ENCODE measurements at places on chromosomes 12 and 14.

- no peak for DNase-seq
Observed at GRCh38 chr12:41959271-41959670, 185.4 kb downstream of the GXYLT1 start.

DNA sequence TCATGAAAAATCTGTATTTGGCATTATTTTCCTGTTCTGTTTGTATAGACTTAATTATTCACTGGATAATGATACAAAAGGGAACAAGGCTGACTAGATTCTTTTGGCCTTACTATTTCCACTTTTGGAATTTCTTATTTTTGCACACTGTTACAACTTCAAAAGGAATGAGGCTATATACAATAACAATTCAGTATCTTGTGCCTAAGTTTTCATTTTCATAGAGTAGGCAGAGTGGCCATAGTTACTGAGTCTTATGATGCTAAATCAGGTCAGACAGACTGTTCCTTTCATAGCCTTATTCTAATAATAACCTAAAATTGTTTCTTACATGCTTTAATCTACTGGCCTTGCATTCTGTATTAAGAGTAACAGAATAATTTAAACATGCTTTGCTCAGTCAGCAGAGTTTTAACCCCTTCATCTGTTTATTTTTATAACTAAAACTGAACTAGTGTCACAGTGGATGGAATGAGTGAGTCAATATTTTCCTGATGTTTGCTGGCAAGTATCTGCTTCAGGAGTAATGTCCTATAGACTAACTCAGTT lies 10.5 kb downstream of the TTC8 start:
- no peak for DNase-seq

DNA sequence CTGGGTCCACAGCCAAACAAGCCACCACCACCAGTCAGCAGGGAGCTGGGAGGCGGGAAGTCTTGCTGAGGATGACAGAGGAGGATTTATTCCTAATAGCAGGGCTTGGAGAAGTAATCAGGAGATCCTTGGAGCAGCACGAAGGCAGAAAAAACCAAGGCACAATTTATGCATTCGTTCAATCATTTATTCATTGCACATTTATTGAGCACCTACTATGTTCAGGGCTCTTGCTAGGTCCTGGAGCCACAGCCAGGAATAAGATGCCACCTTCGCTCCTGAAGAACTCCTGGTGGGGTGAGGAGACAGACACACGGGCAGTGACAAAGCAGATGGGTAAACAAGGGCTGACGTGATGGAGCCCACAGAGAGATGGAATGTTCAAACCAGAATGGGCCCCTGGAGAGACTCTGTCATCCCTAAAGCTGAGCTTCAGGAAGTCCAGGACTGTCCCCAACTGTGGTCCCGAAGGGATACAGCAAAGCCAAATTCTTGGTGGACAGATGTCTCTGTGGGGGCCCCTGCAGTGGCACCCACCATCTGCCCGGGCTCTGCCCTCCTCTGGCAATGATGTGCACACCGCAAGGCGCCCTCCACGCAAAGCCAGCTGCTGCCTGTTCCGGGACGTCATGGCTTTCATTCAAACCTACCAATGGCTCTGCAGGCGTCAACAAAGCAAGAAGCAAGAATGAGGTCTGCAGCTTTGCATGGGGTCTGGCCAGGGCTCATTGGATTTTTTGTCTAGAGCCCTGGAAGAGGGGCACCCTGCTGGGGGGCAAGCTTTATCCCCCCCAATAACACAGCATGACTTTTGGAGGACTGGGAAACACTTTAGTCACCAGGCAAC lies 3.0 kb upstream of the TESC start:
- DNase-seq = no peak

GRCh38 chr12:26149968-26150500 lies 25.2 kb upstream of the BHLHE41 start:
- no peak for DNase-seq

GRCh38 chr12:60920841-60921495 lies 1325.1 kb downstream of the SLC16A7 start:
- no peak for DNase-seq

DNA sequence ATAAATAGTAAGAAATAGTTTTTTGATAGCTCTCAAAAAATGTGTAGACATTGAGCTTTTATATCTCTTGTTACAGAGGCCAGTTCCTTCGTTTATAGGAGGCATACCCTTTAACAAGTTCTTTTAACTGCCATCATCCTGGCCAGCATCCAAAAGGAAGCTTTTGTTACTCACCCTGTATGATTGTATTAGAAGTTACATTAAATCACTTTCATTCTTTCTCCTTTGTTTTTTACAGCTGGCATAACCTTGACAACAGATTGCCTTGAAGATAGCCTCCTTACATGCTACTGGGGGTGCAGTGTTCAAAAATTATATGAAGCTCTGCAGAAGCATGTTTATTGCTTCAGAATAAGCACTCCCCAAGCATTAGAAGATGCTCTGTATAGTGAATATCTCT lies 20.1 kb downstream of the CGRRF1 start:
- DNase-seq = no peak

GRCh38 chr12:108605690-108606406 lies 8.0 kb upstream of the TMEM119 start:
- no peak for DNase-seq

GRCh38 chr12:23640754-23641153 lies 308.7 kb downstream of the SOX5 start:
- DNase-seq = no peak

DNA sequence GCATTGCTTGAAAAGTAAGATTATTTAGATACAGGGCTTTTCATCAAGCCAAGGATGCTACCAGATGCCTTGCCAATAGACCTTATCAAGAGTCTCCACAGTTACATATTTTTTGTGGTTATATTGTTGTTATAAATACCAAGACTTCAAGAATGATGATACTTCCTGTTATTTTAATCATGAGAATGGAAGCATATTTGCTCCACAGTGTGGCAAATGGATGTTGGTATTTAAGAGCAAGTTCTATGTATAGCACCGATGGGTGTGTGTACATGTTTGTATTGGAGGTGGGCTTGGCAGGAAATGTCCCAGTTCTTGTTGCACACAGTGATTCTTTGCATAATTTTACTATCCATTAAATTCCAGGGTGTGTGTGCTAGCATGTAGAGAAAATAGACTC lies 4.4 kb upstream of the NID2 start:
- DNase-seq = no peak

- no peak for DNase-seq
Observed at GRCh38 chr14:95295600-95296376, 23.9 kb downstream of the CLMN start.

GRCh38 chr12:66423266-66423665 lies 121.0 kb downstream of the HELB start:
- DNase-seq = no peak

DNA sequence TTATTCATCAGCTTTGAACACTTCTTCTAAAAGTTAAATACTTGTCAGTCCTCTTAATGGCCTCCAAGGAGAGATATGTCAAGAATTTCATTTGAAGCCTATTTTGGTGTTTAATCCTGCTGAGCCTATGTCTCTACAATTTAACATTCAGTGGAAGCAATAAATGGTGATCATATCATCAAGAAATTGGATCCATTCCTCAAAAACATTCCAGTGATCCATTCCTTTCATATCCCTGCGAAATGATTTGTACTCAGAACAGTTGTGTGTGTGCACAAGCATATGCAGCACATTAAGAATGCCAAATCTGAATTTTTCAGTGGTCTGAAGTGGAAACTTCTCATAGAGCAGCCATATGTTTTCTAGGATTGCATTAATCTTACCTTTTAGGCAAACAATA lies 373.7 kb upstream of the SYT1 start:
- DNase-seq = no peak

GRCh38 chr14:61452452-61452851 lies 131.1 kb downstream of the PRKCH start:
- no peak for DNase-seq

- no peak for DNase-seq
Observed at GRCh38 chr12:111417784-111418593, 12.3 kb downstream of the SH2B3 start.

DNA sequence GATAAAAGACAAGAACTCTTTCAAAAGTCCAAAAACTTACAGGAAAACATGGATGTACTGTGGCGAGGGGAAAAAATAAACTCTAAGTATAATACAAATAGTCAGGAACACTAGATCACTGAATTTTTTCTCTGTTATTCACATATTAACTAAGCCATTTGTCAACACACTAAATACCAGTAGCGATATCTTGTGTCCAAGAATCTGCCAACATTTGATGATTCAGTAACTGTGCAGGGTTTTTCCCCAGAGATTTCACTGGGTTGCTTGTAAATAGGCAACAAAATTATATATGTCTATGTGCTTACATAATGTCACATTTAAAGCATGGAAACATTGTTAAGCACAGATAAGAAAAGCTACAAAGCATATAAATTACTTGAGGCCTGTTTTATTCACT lies 205.9 kb downstream of the KIF21A start:
- DNase-seq = no peak

- no peak for DNase-seq
Observed at GRCh38 chr14:44165286-44165685, 341.8 kb downstream of the FSCB start.

GRCh38 chr12:11967376-11968047 lies 103.2 kb upstream of the BCL2L14 start:
- DNase-seq = no peak

DNA sequence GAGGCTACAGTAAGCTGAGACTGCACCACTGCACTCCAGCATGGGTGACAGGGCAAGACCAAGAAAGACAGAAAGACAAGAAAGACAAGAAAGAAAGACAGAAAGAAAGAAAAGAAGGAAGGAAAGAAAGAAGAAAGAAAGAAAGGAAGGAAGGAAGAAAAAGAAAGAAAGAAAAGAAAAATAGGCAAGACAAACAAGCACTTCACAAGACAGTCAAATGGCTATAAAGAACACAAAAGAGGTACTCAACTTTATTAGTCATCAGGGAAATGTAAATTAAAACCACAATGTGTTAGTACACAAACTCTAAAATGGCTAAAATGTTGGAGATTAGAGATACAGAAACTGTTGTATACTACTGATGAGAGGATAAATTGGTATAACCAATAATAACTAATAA lies 6.6 kb downstream of the ATXN3 start:
- no peak for DNase-seq

- no peak for DNase-seq
Observed at GRCh38 chr14:85334316-85334715, 195.6 kb upstream of the FLRT2 start.

DNA sequence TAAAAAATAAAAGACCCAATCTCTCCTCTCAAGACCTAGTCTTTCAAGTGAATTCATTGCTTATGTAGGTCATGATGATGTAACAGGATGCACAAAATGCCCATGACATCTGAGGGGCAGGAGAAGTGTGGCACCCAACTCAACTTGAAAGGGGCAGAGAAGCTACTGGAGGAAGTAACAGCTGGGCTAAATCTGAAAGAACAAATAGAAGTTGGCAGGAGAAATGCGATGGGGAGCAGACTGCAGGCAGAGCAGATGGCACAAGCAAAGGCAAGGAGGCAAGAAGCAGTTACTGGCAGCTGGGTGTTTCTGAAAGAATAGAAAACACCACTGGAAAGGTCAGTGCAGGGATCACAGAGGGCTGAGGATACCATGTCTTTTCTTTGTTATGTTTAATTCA lies 14.6 kb downstream of the SLC38A4 start:
- DNase-seq = no peak

DNA sequence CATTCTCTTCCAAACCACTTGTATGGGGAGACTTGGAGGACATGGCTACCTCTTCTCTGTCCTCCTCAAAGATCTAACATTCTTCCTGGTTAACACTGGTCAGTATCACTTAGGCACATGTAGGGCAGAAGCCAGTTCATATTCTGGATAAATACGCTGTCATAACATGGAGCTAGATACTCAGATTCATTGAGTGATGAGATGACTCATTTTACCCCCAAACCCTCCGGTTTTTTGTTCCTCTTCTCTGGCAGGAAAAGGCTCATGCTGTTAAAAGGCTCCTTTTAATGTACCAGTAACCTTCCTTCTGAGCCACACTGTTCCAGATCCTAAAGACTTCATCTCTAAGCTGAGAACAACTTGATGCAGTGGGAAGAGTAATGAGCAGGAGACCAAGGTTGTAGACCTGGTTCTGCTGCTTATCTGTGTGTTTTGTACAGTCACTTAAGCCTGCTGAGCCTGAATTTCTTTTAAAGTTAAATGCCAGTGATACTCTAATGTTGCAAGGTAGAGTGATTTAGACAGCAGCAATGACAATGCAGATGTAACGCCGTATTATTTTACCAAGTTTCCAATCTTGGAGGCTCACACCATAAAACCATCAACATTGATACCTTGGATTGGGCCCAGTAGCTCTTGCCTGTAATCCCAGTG lies 57.3 kb upstream of the ELK3 start:
- no peak for DNase-seq

DNA sequence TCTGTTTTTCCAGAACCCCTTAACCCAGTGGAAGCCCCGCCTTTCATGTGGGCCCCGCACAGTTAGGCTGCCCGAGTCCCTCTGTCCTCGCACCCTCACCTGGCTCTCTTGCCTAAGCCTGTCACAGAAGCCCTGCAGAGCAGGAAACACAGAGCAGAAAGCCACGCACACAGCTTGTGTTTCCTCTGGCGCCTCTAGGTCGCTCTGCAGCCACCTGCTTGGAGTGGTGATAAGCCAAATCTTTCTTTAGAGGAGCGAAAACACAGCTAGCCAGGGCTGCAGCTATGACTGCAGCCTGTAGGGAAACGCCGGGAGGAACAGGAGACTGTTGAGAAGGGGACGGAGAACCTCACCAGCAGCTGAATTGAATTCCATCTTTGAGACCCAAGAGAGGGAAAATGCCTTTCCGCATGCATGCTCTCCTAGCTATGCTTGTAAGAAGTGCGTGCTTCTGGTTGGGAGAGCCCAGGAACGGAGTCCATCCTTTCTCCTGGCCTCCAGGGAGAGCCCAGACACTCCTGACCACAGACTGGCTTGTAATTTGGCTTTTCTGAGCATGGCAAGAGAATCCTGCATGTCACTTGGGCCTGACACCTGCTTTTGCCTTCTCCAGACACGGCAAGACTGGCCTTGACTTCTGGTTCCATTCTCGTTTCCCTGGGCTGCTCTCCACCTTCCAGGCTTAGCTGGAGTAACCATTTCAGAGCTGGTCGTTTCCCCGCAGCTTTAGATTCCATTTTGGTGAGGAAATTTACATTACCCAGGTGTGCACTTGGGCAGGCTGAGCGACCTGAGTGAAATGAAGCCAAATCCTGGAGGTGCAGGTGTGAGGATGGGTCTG lies 301.6 kb downstream of the CACNA1C start:
- no peak for DNase-seq

- DNase-seq = no peak
Observed at GRCh38 chr14:103758059-103758776, 42.6 kb downstream of the ZFYVE21 start.

- no peak for DNase-seq
Observed at GRCh38 chr12:41419131-41419893, 231.2 kb downstream of the PDZRN4 start.

- DNase-seq = no peak
Observed at GRCh38 chr12:2211119-2211518, 158.3 kb downstream of the CACNA1C start.
